ENCODE measurements at places on chromosomes 11 and 22. TPM values are rescaled to one million over a fixed set of nuclear protein-coding genes. Genes with fewer than 3 reads are reported as not detected.

ARHGAP20 gene
- 0.54 TPM for total RNA-seq

DNA sequence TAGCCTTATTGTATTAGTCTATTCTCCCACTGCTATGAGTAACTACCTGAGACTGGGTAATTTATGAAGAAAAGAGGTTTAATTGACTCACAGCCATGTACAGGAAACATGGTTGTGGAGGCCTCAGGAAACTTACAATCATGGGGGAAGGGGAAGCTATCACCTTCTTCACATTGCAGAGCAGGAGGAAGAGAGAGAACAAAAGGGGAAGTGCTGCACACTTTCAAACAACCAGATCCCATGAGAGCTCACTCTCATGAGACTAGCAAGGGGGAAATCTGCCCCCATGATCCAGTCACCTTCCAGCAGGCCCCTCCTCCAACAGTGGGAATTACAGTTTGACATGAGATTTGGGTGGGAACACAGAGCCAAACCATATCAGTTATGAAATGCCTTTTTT is 179.4 kb downstream of the ARHGAP42 start:
- peaks cover 10% of the 10 kb centered on the region for H3K4me1 ChIP-seq
- H3K36me3 ChIP-seq = no peaks in the 10 kb centered on the region
- H3K4me3 ChIP-seq = no peak overlapping the region
- no peak for DNase-seq
- no peak overlapping the region for H3K27ac ChIP-seq
- no peaks in the 10 kb centered on the region for H3K27me3 ChIP-seq

ARHGEF17 gene
- total RNA-seq = 11.0 TPM

SHISA8 gene
- total RNA-seq = 0.62 TPM

- no peak overlapping the region for H3K27ac ChIP-seq
- DNase-seq = no peak
- H3K36me3 ChIP-seq = peaks cover 19% of the 10 kb centered on the region
- no peaks in the 10 kb centered on the region for H3K4me1 ChIP-seq
- no peaks in the 10 kb centered on the region for H3K27me3 ChIP-seq
These were observed 38.9 kb downstream of the CTTN start for GRCh38 chr11:70437111-70437784.

CTTN gene
- total RNA-seq = 343 TPM

DNA sequence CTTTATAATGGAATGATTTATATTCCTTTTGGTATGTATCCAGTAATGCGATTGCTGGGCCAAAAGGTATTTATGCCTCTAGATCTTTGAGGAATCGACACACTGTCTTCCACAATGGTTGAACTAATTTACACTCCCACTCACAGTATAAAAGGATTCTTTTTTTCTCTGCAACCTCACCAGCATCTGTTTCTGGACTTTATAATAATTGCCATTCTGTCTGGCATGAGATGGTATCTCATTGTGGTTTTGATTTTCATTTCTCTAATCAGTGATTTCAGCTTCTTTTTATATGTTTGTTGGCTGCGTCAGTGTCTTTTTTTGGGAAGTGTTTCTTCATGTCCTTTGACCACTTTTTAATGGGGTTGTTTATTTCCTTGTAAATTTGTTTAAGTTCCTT is 679.3 kb downstream of the JRKL start:
- no peak for DNase-seq
- no peaks in the 10 kb centered on the region for H3K4me1 ChIP-seq

DNA sequence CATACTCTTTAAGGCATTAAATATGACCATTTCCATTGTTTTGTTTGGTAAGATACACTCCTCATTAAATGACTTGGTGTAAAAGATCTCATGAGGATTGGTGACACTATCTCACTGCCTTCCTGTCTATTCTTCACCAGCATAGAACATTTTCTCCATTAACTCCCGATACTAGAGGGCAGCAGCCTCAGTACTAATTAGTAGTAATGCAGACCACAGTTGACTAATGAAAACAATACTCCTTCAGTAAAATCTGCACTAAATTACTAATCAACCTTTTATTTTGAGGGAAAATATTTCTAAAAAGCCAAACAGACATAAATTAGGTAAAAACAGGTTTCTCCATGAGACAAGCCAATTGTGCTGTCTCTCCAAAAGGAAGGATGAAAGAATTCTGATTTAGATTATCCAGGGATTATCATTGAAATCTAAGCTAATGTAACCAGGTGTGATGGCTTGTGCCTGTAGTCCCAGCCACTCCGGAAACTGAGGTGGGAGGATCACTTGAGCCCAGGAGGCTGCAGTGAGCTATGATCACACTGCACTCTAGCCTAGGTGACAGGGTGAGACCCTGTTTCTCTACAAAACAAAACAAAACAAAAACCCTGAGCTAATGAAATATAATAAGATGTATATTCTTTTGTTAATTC is 9.4 kb downstream of the PGM2L1 start:
- no peaks in the 10 kb centered on the region for H3K27me3 ChIP-seq
- H3K27ac ChIP-seq = peak overlapping the region; percentile 41
- no peak overlapping the region for H3K4me3 ChIP-seq
- peak; percentile 87 for DNase-seq

SORL1 gene
- total RNA-seq = 78.3 TPM

DNA sequence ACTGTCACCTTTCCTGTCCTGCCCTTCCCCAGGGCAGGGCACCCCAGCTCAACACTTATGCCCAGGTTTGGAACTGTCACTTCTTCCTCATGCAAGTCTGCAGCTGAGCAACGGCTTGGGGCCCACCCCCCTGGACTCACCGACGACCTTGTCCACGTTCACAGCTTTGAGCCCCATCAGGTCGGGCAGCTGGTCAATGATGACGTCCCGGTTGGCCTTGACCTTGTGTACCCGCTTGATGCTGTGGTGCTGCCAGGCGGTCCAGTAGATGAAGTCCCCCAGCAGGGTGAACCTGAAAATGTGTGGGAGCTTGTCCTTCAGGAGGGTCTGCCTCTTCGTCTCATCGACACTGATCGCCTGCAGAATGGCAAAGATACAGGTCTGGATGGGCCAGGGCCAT is 135.0 kb downstream of the CRYBB2 start:
- no peaks in the 10 kb centered on the region for H3K4me1 ChIP-seq
- H3K36me3 ChIP-seq = peaks cover 10% of the 10 kb centered on the region
- DNase-seq = no peak
- no peaks in the 10 kb centered on the region for H3K27me3 ChIP-seq
- H3K4me3 ChIP-seq = no peak overlapping the region

UCP3 gene
- total RNA-seq = 0.21 TPM

DNA sequence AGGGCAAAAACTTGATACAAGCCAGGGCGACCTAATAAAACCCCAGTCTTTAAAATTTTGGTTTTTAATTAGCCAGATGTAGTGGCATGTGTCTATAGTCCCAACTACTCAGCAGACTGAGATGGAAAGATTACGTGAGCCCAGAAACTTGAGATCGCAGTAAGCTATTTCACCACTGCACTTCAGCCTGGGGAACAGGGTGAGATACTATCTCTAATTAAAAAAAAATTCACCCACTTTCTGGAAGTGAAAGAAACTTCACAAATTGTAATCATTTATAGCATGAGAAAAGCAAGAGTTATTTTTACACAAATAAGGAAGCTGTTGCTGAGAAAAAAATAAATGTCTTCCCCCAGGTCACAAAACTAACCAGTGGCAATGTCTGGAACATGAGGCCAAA is 882 bp upstream of the GLYATL2 start:
- no peaks in the 10 kb centered on the region for H3K27me3 ChIP-seq
- H3K4me1 ChIP-seq = no peaks in the 10 kb centered on the region
- H3K36me3 ChIP-seq = no peaks in the 10 kb centered on the region
- no peak for DNase-seq
- no peak overlapping the region for H3K27ac ChIP-seq
- no peak overlapping the region for H3K4me3 ChIP-seq

OSBPL5 gene
- 8.1 TPM for total RNA-seq

KCNJ11 gene
- total RNA-seq = 5.9 TPM

RASD2 gene
- total RNA-seq = 3.6 TPM

DNA sequence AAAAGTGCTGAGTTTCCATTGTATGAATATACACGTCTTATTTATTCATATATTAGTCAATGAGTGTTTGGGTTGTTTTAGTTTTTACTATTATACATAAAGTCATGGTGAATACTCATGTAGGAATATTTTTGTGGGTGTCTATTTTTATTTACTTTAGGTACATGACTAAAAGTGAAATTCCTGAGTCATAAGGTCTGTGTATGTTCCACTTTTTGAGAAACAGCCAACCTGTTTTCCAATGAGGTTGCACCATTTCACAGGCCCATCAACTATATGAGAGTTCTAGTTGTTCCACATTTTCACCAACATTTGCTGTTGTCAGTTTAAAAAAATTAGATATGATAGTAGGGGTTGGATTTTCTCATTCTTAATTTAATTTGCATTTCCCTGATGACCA is 6.6 kb upstream of the OR6X1 start:
- no peaks in the 10 kb centered on the region for H3K4me1 ChIP-seq
- H3K27ac ChIP-seq = no peak overlapping the region
- DNase-seq = no peak
- H3K27me3 ChIP-seq = no peaks in the 10 kb centered on the region

GRIA4 gene
- total RNA-seq = 71.1 TPM

GRCh38 chr11:113982306-113982705 is 7.4 kb downstream of the HTR3A start:
- no peaks in the 10 kb centered on the region for H3K4me1 ChIP-seq
- H3K4me3 ChIP-seq = no peak overlapping the region
- H3K36me3 ChIP-seq = no peaks in the 10 kb centered on the region
- H3K27ac ChIP-seq = no peak overlapping the region
- DNase-seq = no peak

DNA sequence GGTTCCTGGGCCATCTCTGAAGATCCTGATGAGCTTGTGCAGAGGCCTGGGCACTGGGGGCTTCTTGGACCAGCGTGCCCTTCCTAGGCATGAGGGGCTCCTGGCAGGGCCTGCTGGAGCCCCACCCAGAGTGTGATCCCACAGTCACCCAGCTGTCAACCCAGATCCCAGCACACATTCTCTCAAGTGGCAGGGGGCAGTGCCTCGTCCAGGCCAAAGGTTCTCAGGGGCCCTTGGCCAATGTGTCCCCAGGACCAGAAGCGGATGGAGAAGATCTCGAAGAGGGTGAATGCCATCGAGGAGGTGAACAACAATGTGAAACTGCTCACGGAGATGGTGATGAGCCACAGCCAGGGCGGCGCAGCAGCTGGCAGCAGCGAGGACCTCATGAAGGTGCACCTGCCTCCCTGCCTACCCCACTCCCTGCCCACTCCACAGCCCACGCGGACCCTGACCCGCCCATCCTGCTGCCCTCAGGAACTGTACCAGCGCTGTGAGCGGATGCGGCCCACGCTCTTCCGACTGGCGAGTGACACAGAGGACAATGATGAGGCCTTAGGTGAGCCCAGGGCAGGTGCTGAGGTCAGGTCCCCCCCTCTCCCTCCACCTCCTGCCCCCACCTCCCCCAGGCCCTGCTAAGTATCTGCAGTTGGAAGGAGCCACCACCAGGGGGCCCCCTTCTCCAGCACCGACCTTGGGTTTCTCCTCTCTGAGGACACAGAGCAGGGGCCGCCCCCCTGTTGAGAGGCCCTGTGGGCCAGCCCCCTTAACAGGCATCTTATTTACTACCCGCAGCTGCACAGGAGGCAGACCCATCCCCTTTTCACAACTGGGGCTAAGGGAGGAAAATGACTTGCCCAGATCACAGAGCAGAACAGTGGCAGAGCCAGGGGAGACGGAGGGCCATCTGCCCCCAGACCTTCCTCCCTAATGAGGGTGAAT is 14.7 kb downstream of the GGA1 start:
- no peaks in the 10 kb centered on the region for H3K36me3 ChIP-seq
- H3K4me1 ChIP-seq = no peaks in the 10 kb centered on the region
- peak; percentile 83 for DNase-seq
- 0 out of 2 replicates have a peak overlapping the region, but pooled peaks have one; percentile 45 for H3K27ac ChIP-seq
- no peak overlapping the region for H3K4me3 ChIP-seq

OLFML1 gene
- not detected for total RNA-seq

- peaks cover 8% of the 10 kb centered on the region for H3K4me1 ChIP-seq
- 0 out of 2 replicates have a peak, but pooled peaks cover 4% of the 10 kb centered on the region for H3K36me3 ChIP-seq
- H3K4me3 ChIP-seq = no peak overlapping the region
- no peaks in the 10 kb centered on the region for H3K27me3 ChIP-seq
- DNase-seq = no peak
These were observed 33.5 kb downstream of the ARVCF start for GRCh38 chr22:19982991-19983578.

GRCh38 chr11:134950692-134951304 is 538.8 kb upstream of the B3GAT1 start:
- H3K4me1 ChIP-seq = no peaks in the 10 kb centered on the region
- H3K27ac ChIP-seq = no peak overlapping the region
- no peaks in the 10 kb centered on the region for H3K36me3 ChIP-seq
- no peak overlapping the region for H3K4me3 ChIP-seq
- DNase-seq = no peak

- no peaks in the 10 kb centered on the region for H3K36me3 ChIP-seq
- peaks cover 2% of the 10 kb centered on the region for H3K27me3 ChIP-seq
- H3K4me3 ChIP-seq = no peak overlapping the region
- DNase-seq = no peak
These were observed 45.2 kb downstream of the GRIK4 start for GRCh38 chr11:120556797-120557196.

Measured in GM23338 (cell line).